ENCODE measurements at places on chromosomes 4 and X.

DNA sequence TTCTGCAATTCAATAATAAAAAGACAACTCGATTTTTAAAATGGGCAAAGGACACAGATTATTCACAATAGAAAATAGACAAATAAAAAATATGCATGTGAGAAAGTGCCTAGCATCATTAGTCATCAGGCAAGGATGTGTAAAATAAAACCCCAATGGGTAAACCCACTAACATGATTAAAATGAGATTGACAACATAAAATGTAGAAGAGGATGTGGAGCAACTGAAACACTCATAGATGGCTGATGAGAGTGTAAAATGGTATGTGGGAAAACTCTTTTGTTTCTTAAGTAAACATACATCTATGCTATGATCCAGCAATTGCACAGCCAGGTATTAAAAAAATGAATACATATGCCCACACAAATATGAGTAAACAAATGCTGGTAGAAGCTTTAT, 177.6 kb downstream of the IQCM start:
- DNase-seq = no peak

GRCh38 chr4:152045807-152046571, 285.2 kb upstream of the GATB start:
- DNase-seq = no peak

DNA sequence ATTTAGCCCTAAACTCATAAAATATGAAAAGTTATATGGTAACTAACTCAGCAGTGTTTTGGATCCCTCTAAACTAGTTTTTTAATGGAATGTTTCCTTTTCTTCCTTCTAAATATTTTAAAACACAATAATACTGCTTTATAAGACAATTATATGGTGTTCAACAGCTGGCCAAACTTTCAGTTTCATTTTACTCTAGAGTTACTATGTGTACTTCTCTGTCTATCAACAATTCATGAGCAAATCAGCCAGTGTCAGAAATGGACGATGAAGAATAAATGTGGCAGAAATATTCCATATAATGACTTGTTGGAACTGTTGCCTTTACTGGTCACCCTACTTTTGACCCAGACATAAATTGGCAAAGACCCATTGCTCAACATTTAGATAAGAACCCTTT, 64.8 kb upstream of the CXXC4 start:
- no peak for DNase-seq

GRCh38 chrX:17266136-17266535, 108.9 kb upstream of the NHS start:
- no peak for DNase-seq

DNA sequence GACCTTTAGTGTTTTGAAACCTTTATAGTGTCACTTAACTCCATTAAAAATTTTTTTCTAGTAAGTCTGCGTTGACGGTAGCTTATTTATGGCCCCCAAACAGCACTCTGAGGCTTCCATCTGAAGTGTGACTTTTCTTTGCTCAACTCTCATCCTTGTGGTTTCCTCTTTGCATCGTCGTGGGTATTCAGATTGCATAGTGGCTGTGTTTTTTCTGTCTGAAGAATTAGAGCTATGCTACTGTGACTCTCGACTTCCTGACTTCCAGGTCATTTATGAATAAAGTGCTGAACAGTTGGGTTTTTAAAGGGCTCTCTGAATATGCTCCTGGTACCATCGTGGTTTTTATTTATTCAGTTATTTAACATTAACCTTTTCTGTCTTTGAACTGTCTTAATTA, 44.9 kb downstream of the JADE1 start:
- DNase-seq = no peak

DNA sequence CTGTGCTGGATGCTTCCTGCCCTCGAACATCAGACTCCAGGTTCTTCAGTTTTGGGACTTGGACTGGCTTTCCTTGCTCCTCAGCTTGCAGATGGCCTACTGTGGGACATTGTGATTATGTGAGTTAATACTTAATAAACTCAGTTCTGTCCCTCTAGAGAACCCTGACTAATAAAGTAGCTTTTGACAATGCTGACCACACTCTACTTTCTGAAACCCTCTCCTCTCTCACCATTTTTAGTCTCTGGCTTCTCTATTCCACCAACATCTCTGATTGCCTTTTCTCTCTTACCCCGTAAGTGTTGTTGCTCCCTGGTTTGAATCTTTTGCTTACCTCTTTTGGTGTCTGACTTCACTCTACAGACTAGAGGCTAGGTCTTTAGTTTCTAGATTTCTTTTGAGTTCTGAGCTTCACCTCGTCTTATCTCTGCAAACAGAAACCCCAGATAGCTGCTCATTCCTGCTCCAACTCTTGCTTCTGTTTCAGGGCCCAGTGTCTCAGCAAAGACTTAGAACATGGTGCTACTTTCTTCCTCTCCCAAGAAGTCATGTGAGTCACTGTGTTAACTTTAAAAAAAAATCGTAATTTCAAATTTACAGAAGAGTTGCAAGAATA, 11.4 kb downstream of the TMSB4X start:
- no peak for DNase-seq

- no peak for DNase-seq
These were observed 55.9 kb downstream of the AGA start for GRCh38 chr4:177386278-177386815.
